Activated CD8-positive, alpha-beta T cell treated with anti-CD3 and anti-CD28 coated beads for 36 hours (primary cell): ENCODE measurements at places on chromosomes 11 and 22. TPM values are rescaled to one million over a fixed set of nuclear protein-coding genes. Genes with fewer than 3 reads are reported as not detected.

DNA sequence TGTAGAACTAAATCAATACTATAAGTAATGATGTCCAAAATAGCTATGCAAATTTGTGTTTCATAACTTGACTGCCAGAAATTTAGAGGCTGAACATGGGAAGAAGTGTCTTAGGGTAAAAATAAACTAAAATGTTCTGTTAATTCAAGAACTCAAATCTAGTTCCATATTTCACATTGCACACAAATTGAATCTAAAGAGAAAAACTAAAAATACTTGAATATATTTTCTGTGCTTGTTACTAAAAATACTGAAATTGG, 43.5 kb downstream of the FANCF start:
- no peak overlapping the region for H3K4me3 ChIP-seq
- no peaks in the 10 kb centered on the region for H3K27me3 ChIP-seq
- H3K4me1 ChIP-seq, result no peaks in the 10 kb centered on the region
- DNase-seq, result no peak
- no peak overlapping the region for H3K27ac ChIP-seq
- H3K36me3 ChIP-seq, result no peaks in the 10 kb centered on the region

- no peak overlapping the region for H3K27ac ChIP-seq
- H3K4me1 ChIP-seq, result peaks cover 20% of the 10 kb centered on the region
- H3K27me3 ChIP-seq, result peaks cover 31% of the 10 kb centered on the region
- no peak for DNase-seq
- H3K36me3 ChIP-seq, result no peaks in the 10 kb centered on the region
These were observed 1.1 kb downstream of the CHRM1 start for GRCh38 chr11:62919898-62920640.

- H3K27me3 ChIP-seq, result no peaks in the 10 kb centered on the region
- no peak overlapping the region for H3K27ac ChIP-seq
- no peak for DNase-seq
These were observed 32.5 kb downstream of the SYN3 start for GRCh38 chr22:33025675-33026074.

DNA sequence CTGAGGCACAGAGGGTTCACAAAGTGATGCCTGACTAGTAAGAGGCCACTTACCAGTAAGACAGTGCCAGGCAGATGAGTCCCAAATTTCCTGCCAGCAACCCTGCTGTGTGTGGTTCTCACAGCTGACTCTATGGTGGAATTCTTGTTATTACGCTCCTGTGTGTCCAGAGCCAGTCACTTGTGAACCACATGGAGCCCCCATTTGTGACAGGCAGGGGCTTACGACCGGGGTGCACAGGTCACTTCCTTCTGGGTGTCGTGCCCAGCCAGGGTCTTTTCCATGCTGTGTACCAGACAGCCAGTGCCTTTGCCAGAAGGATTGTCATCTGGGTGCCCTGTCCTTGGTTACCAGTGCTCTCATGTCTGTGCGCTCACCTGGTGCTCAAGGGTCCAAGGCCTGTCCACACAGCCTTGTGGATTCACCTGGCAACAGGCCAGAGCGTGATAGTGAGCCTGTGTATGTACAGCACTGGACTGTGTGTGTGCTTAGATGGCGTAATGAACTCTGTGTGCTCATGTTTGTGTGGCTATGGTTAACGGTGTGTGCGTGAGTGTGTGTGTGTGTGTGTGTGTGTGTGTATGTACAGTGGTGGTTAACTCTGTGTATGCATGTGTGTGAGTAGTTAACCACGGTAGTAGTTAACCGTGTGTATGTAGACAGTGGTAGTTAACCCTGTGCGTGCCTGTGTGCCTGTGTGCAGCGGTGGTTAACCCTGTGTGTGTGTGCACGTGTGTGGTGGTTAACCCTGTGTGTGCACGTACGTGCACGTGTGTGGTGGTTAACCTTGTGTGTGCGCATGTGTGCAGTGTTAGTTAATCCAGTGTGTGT, 18.6 kb downstream of the GRAMD4 start:
- no peaks in the 10 kb centered on the region for H3K4me1 ChIP-seq
- H3K4me3 ChIP-seq, result no peak overlapping the region
- H3K36me3 ChIP-seq, result no peaks in the 10 kb centered on the region
- no peak overlapping the region for H3K27ac ChIP-seq
- H3K27me3 ChIP-seq, result no peaks in the 10 kb centered on the region

DNA sequence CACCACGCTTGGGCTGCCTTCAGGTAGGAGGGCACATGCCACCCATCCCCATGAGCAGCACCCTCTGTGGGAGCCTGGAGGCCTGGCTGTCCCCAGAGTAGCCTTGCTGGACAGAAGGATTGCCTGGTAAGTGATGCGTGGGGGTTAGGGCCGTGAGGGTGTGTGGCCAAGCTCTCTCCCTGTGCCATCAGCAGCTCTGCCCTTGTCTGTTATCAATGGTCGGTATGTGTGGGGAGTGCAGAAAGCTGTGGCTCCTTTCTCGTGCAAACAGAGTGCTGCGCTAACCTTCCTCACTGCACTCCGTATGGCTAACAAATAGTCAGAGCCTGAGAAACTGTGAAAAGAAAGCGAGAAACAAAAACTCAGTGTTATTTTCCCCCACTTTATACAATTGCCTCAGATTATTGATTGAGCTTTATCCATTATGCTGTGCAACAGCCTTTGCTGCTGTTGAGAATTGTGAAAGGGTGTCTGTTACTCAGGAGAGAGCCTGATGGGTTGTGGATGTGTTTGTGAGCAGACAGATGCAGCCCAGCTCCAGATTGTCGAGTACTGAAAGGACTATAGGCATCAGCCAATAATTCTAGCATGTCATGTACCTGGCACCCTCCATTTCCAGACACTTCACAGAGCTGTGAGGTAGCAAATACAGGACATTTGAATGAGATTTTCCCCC, 432.2 kb downstream of the NTM start:
- no peaks in the 10 kb centered on the region for H3K36me3 ChIP-seq
- no peak overlapping the region for H3K4me3 ChIP-seq
- H3K4me1 ChIP-seq, result no peaks in the 10 kb centered on the region
- no peak overlapping the region for H3K27ac ChIP-seq
- peaks cover 1% of the 10 kb centered on the region for H3K27me3 ChIP-seq

GRCh38 chr22:35620624-35621251, 3.6 kb upstream of the MB start:
- H3K4me1 ChIP-seq, result no peaks in the 10 kb centered on the region
- no peak overlapping the region for H3K27ac ChIP-seq
- DNase-seq, result no peak
- H3K36me3 ChIP-seq, result no peaks in the 10 kb centered on the region

GRCh38 chr11:46484101-46484500, 92.5 kb upstream of the CHRM4 start:
- H3K4me3 ChIP-seq, result no peak overlapping the region
- DNase-seq, result no peak
- no peaks in the 10 kb centered on the region for H3K36me3 ChIP-seq
- no peak overlapping the region for H3K27ac ChIP-seq
- no peaks in the 10 kb centered on the region for H3K27me3 ChIP-seq
- H3K4me1 ChIP-seq, result no peaks in the 10 kb centered on the region

- H3K27me3 ChIP-seq, result no peaks in the 10 kb centered on the region
- no peak for DNase-seq
- no peak overlapping the region for H3K27ac ChIP-seq
- peaks cover 3% of the 10 kb centered on the region for H3K36me3 ChIP-seq
These were observed 24.6 kb downstream of the DCPS start for GRCh38 chr11:126328444-126328843.

GRCh38 chr11:95138448-95138847, 48.8 kb downstream of the ENDOD1 start:
- peaks cover 2% of the 10 kb centered on the region for H3K36me3 ChIP-seq
- H3K27ac ChIP-seq, result no peak overlapping the region
- peaks cover 5% of the 10 kb centered on the region for H3K27me3 ChIP-seq
- no peak for DNase-seq

DNA sequence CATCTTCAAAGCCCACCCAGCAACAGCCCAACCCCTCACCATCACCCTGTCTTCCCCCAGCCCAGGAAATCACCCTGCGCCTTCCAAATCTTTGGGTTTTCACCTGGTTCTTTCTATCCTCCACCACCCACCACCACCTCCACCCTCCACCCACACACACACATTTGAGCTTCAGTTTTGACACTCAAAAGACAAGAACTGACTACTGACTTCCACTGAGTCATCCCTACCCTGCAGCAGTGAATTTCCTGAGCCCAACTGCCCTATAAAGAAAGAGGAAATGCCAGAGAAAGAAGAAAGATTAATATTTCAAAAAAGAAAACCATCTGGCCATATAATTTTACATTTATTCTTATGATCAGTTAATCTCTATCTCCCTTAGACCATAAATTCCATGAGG, 137.5 kb downstream of the CHST1 start:
- no peak overlapping the region for H3K27ac ChIP-seq
- H3K36me3 ChIP-seq, result no peaks in the 10 kb centered on the region
- H3K4me3 ChIP-seq, result no peak overlapping the region

Gene BLID
- total RNA-seq, result not detected

Gene INS
- not detected for total RNA-seq

Gene AIFM3
- 0.25 TPM for total RNA-seq

Gene LIF
- 160 TPM for total RNA-seq
